ENCODE measurements at places on chromosomes 7 and 10.

GRCh38 chr10:108544500-108545120 lies 1378.7 kb downstream of the XPNPEP1 start:
- DNase-seq: peak; percentile 22

- peak; percentile 80 for DNase-seq
Observed at GRCh38 chr10:93436591-93437085, 45.5 kb downstream of the MYOF start.

- DNase-seq: no peak
Observed at GRCh38 chr10:1824928-1825327, 87.6 kb upstream of the ADARB2 start.

- no peak for DNase-seq
Observed at GRCh38 chr7:128039544-128039953, 8.3 kb upstream of the LRRC4 start.

GRCh38 chr10:11588873-11589574 lies 22.4 kb downstream of the USP6NL start:
- DNase-seq: no peak

GRCh38 chr7:152870106-152870693 lies 110.6 kb downstream of the ACTR3B start:
- DNase-seq: no peak

DNA sequence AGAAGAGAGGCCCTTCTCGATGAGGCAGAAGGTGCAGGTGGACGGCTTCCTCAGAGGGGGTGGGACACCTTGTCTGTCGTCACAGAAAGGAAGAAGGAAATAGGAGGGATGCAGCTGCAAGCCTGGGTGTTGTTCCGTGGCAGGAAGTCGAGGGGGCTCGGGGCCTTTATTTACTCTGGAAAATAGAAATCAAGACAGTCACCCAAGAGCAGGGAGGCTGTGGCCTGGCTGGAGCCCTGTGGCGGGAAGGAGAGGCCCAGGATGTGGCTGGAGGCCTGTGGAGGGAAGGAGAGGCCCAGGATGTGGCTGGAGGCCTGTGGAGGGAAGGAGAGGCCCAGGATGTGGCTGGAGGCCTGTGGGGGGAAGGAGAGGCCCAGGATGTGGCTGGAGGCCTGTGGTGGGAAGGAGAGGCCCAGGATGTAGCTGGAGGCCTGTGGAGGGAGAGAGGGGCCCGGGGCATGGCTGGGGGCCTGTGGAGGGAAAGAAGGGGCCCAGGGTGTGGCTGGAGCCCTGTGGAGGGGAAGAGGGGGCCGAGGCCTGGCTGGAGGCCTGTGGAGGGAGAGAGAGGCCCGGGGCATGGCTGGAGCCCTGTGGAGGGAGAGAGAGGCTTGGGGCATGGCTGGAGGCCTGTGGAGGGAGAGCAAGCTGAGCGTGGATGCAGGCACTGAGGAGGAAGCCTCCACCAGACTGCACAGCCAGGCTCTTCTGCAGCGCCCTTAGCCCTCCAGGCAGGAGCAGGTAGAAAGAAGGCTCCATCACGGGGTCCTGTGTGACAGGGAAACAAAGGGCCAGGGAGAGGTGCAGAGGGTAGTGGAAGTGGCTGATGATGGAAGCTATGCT lies 97.3 kb upstream of the SFMBT2 start:
- DNase-seq: no peak

- DNase-seq: no peak
Observed at GRCh38 chr7:41586931-41587640, 115.8 kb downstream of the INHBA start.

DNA sequence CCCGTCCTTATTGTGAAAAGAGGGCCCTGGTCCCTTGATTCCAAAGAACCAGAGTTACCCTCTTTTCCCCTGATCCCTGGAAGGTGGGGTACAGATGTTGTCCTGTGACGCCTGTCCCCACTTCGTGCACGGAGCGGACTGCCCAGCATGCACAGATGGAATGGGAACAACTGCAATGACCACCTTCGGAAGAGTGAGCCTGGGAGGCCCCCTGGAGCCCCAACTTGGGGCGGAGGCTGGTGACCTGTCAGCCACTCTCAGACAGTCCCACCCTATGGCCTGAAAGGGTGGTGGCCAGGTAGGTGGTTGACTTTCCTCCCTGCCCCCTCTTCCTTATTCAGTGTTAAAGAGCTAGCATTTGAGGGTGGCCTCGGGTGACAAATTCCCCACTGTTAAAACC lies 196.6 kb upstream of the GALNT17 start:
- no peak for DNase-seq

GRCh38 chr7:48090095-48090805 lies 1.2 kb downstream of the UPP1 start:
- DNase-seq: no peak

DNA sequence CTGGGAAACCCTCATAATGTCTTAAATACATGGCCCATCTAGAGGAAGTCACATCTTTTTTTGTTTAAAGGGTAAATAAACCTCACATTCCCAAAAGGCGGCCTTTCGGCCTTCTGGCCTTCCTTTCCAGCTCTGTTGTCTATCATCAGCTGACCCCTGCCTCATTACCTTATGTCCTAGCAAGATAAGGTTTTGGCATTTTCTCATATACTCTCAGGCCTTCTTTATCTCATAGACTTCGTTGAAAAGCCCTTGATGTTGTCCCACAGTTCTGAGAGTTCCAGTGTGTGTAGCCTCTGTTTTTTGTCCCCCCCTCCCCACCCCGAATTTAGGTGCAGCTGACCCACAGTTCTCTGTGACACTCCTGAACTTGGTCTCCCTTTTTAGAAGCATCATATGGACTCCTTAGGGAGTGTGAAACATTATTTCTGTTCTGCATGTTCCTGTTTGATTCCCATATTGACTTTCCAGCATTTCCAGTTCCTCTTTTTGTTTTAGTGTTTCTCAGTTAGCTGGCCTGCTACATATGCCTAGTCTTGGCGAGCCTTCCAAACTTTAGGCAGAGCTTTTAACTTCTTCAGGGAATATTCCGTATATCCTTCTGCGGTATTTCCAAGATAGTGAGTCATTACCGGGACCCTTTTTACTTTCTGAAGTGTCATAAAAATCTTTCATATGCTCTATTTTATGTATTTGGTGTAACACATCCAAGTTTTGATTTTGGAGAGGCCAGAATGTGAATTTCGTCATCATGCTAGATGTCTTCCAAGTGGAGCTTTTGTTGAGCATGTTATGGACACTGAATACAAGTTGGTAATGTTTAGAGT lies 138.5 kb downstream of the LRRC4 start:
- DNase-seq: no peak

DNA sequence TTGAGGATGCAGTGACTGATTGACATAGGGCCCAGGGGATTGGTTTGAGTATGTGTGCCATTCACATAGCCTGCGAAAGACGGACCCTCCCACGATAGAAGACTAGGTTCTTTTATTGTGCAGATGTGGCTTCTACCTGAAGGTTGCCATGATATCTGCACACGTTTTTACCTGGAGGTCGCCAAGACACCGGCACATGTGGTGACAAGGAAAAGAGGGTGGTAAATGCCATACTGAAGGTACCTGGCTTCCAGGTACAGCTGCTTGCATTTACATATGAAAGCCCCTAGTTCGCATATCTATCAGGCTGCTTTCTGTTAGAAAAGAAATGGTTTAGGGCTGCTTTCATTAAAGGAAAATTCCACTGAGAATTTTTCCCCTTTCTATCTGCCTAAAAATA lies 43.6 kb downstream of the ZNF22 start:
- DNase-seq: no peak

- no peak for DNase-seq
Observed at GRCh38 chr10:1601406-1601805, 135.9 kb downstream of the ADARB2 start.

DNA sequence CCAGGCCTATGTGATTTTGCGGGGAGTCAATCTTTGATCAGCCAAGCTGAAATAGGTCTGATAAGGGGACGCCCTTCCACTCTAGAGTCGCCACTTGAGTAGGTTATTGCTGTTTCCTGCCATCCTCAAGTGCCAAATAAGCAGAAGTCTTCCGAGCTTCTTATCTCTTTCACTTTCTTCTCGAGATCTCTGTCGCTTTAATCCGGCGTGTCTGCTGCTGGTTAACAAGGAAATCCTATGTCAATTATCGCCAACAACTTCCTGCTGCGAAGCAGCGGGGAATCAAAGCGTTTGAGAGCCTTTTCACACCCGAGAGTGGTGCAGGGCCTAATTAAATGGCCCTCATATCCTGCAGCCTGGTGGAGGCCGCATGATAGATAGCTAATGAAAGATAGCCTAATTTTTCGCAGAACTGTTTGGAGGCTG lies 215.9 kb downstream of the RAB11FIP2 start:
- no peak for DNase-seq

GRCh38 chr7:127741764-127742375 lies 89.9 kb downstream of the SND1 start:
- no peak for DNase-seq

- no peak for DNase-seq
Observed at GRCh38 chr10:72126184-72126871, 38.0 kb upstream of the SPOCK2 start.

- DNase-seq: no peak
Observed at GRCh38 chr10:132463333-132464255, 66.6 kb downstream of the PWWP2B start.

- DNase-seq: no peak
Observed at GRCh38 chr7:79272066-79272669, 181.3 kb downstream of the MAGI2 start.

DNA sequence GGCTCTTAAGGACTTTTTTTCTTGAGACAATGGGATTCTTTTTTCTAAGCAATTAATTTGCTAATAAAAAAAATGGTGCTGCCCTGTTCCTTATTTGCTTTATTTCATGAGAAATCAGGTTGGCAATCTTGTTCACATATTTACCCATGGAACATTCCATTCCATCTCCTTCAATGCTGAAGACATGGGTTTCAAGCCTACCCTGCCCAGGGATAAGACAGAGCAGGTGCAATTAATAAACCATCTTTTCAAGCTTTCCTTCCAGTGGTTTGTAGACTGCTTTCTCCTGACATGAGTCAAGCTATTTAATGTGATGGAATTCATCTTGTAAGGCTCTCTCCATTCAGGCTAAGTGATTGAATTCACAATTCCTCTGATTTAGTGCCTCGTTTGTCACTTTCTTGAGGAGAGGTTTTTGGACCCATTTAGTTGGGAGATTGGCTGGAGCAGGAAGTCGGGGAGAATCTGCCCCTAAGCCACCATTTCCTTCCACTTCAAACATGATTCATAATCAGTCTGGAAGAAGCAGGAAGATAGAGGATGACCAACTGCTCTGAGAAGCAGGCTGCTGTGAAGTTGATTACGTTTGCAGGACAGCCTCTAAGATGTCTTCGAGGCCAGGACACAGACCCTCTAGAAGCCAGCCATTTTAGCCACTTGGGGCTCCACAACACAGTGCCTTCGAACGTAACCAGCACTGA lies 552.4 kb upstream of the GALNT17 start:
- DNase-seq: no peak
